ENCODE measurements at places on chromosomes 2 and 18.

- no peak for DNase-seq
Measured at GRCh38 chr2:24708537-24709152, 84.5 kb downstream of the PTRHD1 start.

GRCh38 chr2:60875520-60875919 lies 5.9 kb upstream of the REL start:
- no peak for DNase-seq

GRCh38 chr2:24565537-24565936 lies 74.5 kb downstream of the NCOA1 start:
- no peak for DNase-seq

DNA sequence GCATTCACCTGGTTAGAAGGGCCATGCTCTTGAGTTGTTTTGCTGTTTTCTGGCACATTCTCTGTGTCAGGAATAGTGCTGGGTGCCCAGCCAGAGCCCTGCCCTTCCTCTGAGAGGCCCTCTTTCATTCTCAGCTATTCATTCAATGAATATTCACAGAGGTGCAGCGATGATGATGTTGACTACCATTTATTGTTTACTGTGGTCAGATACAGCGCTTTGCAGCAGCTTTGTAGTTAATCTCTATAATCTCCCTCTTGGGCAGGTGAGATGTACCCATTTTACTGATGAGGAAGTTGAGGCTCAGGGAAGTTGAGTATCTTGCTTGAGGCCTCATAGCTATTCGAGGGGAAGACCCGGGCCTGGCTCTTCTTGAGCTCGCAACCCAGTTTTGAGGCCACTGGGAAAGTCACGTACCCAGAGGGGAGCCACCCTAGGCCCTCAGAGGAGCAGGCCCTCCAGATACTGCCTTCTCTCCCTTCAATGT lies 9.9 kb downstream of the INHBB start:
- no peak for DNase-seq

DNA sequence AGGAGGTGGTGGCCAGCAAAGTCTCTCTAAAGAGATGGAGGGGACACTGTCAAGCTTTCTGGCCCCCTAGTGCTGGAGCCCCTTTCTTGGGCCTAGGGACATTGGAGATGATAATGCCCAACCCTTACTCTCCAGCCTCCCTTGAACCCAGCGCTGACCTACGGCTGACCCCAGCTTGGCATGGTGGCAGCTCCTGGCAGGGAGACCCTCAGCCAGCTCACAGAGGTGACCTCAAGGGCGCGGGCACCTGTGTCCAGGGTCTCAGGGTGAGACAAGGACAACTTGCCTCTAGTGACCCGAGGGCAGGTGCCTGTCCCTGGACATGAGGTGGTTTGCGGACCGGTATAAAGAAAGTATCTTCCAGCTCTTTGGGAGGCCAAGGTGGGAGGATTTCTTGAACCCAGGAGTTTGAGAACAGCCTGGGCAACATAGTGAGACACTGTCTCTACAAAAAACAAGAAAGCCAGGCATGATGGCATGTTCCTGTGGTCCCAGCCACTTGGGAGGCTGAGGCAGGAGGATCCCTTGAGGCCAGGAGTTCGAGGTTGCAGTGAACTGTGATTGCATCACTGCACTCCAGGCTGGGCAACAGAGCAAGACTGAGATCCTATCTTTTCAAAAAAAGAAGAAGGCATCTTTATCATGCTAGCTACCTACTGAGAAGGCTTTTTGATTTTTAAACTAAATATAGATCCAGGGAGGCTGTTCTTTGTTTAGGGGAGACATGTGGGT lies 3.3 kb upstream of the PER2 start:
- no peak for DNase-seq

GRCh38 chr2:202387608-202388342 lies 11.6 kb downstream of the BMPR2 start:
- DNase-seq = no peak

DNA sequence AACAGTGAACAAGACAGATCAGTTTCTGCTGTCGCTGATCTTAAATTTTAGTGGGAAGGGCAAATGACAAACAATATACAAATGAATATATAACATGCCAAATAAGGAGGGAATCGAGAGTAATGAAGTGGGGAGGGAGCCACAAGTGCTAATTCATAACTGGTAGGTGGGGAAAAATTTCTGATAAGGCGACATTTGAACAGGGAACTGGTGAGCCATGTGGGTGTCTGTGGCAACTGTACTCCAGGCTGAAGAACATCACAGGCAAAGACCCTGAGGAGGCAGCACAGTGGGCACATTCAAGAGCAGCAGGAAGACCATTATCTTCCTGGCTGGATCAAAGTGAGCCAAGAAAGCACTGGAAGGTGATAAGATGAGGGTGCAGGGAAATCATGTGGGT lies 51.6 kb upstream of the CD28 start:
- no peak for DNase-seq

DNA sequence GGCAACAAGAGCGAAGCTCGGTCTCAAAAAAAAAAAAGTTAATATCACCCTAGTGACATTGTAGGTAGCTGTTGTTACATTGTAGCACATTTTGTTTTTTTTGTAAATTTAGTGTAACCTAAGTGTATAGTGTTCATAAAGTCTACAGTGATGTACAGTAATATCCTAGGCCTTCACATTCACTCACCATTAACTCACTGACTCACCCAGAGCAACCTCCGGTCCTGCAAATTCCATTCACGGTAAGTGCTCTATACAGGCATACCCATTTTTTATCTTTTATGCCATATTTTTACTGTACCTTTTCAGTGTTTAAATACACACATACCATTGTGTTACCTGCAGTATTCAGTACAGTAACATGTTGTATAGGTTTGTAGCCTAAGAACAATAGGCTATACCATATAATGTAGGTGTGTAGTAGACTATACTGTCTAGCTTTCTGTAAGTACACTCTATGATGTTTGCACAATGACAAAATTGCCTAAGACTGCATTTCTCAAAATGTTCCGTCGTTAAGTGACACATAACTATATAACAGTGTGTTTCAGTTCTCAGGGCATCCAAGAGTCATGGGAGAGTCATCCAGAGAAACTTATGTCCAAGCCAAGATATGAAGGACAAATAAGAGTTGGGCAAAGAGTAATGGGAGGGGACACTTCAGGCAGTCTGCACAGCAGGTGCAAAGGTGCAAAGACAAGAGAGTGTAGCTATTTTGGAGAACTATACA lies 68.4 kb downstream of the TANK start:
- no peak for DNase-seq

DNA sequence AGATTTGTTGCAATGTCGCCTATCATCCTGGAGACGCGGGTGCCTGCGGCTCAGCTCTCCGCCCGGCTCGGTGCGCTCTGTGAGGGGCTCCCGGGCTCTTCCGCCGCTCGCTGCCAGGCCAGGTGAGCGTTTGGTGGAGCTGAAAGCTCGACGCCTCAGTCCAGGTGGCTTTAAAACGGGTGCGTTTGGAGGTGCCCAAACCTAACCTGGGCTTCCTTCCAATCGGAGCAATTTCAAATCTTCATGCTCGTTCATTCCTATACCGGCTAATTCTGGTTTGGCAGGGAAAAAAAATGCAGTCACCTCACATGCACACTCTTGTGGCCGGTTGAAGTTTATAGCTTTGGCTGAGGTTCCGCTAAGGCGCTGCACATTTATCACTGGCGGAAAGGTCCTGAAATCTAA lies at the start of gene SLC16A14:
Gene SLC16A14, minus strand, starts transcription at position 274 of the 405 bp plus-strand sequence. CDS start 9,572 bp downstream, outside the sequence.
- DNase-seq = peak; percentile 18

- peak; percentile 54 for DNase-seq
Measured at GRCh38 chr18:62420513-62421209, 95.6 kb downstream of the TNFRSF11A start.

DNA sequence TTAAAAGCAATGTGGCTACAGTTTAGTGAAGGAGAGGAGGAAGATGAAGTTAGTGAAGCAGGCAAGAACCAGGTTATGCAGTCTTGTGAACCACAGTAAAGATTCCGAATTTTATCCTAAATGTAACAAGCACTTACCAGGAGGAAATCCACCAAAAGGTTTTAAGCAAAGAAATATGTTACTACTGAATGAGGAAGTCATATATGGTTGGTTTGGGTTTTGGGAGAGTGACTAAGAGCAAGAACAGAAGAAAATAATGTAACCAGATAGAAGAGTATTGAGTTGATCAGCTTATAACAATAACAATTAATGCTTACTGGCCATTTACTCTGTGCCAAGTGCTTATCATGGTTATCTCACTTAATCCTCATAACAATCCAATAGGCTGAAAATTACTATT lies 1.9 kb downstream of the USP37 start:
- DNase-seq = no peak

- DNase-seq = no peak
Measured at GRCh38 chr2:9709539-9710285, 78.9 kb upstream of the YWHAQ start.

DNA sequence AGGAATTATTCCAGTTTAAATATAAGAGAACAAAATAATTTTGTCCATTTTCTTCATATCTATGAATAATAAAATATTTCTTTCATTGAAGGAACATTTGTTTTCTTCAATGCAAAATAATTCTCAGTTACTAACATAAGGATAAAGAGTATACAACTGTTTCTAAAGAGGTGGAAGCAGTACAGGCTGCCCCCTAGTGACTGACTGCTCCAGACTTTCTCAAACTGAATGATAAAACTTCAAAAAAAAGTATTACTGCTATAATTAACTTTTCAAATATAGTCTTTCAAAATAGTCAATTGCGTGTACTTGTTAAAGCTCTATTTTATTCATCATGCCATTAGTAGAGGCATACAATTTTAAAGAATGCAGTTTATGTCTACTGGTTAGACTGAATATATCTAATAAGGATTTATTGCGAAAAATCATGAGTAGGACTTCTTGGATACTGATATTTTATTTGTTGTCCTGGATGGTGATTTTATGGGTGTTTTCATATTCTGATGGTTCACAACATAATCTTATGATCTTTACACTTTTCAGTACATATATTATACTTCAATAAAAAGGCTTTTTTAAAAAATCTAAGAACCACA lies 100.1 kb downstream of the WDPCP start:
- no peak for DNase-seq

GRCh38 chr18:8756571-8756970 lies 51.2 kb downstream of the MTCL1 start:
- DNase-seq = no peak

DNA sequence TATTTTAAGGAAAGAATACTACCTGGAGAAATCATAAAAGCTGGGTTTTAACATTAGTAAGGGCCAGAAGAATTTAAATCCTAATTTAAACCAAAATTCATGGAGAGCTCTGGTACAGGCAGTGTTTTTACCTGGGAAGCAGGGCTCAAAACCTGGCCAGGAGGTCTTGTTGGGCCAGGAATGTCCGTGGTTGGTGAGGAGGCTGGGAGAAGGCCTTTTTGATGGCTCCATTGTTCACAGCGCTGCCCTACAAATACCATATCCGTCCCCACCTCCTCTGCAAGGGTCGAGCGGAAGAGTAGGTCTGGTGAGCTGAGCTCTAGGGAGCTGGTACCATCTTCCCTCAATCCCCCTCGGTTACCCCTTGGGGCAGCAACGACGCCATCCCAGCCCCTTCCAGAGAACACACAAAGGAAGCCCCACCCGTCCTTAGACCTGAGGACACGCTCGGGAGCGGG lies 10.9 kb upstream of the HOXD1 start:
- no peak for DNase-seq

GRCh38 chr2:98759338-98759737 lies 28.4 kb upstream of the MGAT4A start:
- no peak for DNase-seq

DNA sequence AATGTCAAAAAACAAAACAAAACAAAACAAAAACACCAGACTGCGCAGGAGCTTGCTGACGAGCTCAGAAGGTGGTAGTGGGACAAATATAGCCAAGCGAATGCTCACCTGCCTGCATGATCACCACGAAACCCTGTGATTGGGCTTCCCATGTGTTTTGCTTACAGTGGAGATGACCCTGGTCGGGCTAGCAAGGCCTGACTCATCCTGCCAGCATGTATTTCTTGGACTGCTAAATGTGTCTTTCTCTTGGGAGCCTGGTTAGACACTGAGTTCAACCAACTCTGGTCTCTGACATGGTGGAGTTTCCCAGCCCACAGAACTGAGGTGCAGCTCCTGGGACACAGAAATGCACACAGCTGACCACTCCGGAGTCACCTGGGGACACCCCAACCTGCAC lies 30.7 kb upstream of the DUSP2 start:
- DNase-seq = no peak

GRCh38 chr2:197958592-197959150 lies 154.3 kb downstream of the PLCL1 start:
- DNase-seq = no peak

DNA sequence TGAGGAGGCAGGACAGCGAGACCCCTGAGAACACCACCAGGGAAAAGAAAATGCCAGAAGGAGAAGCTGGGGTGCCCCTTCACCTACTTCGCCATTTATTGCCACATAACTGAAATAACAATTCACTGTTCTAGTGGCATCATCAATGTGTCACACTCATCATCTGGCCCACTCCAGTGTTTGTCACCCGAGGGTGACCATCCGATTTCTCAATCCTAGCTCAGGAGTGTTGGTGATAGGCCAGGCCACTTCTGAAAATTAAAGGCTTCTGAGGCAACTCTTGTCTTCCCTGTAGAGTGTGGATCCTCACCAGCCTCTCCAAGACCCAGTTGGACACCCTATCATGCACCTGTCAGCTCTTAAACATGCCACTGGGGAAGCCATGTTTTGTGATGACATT lies 62.9 kb upstream of the BZW1 start:
- DNase-seq = no peak

GRCh38 chr2:20350041-20350712 lies 467 bp downstream of the PUM2 start:
- peak; percentile 22 for DNase-seq

DNA sequence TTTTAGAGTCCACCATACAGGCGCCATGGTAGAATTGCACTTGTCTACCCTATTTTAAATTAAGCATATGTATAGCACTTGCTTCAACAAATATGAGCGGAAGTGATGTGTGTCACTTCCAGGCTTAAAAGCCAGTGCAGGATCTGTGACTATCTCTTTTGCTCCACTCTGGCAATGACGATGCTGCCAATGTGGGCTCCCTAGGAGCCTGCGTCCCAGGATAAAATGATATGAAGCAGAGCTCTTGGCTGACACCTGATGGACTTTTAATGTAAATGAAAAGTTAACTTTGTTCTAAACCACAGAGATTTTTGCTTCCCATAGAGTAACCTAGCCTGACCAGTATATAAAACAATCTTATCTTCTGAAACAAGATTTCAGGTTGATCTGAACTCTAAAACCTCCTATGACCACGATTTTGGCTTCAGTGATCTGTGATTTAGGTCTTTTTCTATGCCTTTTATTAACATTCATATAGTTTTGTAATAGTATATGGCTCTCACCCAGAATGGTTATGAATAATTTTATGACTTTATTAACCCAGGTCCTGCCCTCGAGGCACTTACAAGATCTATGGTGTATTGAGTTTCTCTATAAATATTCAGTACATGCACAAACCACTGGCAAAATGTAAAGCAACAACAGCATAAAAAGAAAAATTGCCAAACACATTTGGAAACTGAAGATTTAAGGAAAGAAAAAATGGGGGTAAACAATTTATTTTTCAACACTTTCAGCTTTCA lies 422.5 kb upstream of the PIK3C3 start:
- DNase-seq = no peak

- DNase-seq = no peak
Measured at GRCh38 chr18:55387139-55387984, 200.6 kb downstream of the TCF4 start.

Data from GM19239 (cell line).